SW 1271 (cell line): ENCODE measurements at places on chromosomes 7 and 10.

GRCh38 chr7:104176332-104176731 is 31.5 kb downstream of the ORC5 start:
- DNase-seq: no peak

DNA sequence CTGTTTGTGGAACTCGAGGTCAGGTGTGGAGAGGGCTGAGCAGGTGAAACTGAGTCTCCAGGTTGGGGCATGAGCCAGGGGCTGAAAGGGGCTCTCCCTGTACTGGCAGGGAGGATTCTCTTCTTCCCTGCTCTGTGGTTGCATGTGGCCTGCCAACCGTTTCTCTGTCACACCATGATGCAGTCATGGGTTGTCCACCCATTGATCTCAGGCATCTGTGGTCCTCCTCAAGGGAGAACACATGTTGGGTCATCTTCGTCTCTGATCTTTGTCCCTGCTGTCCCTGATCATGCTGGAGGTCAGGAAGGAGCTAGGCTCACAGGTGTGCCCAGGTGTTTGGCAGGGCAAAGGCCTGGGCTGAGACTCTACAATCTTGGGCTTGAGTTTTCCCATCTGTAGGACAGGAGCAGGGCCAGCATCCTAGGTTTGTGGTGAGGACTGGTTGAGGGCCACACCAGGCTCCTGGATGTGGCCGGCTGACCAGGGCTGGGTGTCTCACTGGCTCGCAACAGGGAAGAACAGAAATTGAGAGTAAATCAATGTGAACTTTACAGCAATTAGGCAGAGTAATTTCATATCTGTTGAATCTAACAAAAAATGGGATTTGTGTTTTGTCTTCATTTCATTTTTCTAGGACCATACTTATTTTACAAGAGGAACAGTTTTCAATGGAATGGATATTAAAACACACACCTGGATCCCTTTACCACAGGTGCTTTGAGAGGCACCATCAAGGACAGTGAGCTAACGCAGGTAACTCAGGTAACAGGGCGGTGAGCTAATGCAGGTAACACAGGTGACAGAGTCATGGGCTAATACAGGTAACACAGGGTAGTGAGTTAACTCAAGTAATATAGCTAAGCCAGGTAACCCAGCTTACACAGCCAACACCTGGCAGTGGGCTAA is 58.5 kb upstream of the IGFBP3 start:
- DNase-seq: no peak

- no peak for DNase-seq
Measured at GRCh38 chr10:4120096-4120853, 335.3 kb upstream of the KLF6 start.

- no peak for DNase-seq
Measured at GRCh38 chr10:83310688-83311087, 828.6 kb upstream of the GHITM start.

GRCh38 chr7:5217851-5218331 is 27.9 kb downstream of the WIPI2 start:
- DNase-seq: no peak

DNA sequence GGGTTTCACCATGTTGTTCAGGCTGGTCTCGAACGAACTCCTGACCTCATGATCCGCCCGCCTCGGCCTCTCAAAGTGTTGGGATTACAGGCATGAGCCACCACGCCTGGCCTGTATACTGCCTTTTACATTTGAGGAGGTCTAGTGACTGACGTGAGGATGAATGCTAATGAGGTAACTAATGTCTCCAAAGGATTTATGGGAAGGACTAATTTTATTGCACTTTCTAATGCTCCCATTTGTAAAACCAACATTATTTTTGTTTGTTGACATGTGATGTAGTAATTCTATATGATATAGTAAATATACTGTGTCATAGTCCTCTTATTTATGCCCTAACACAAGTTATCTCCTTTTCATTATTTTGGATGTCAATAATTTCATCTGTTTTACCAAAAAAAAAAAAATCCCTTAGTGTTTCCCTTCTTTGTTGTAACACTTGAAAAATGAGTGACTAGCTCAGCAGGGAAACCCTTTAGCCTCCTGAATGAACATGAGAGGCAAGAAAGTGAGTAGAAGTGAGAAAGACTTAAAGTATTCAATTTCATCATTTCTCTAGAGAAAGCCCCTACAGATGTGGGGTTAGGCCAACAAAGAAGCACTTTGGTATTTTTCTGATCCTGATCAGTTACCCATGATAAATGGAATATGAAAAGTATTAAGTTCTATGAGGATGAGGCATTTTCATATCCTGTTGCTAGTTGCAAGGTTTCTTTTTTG is 596.9 kb upstream of the PCDH15 start:
- no peak for DNase-seq

GRCh38 chr7:1948887-1949680 is 279.0 kb downstream of the ELFN1 start:
- no peak for DNase-seq

DNA sequence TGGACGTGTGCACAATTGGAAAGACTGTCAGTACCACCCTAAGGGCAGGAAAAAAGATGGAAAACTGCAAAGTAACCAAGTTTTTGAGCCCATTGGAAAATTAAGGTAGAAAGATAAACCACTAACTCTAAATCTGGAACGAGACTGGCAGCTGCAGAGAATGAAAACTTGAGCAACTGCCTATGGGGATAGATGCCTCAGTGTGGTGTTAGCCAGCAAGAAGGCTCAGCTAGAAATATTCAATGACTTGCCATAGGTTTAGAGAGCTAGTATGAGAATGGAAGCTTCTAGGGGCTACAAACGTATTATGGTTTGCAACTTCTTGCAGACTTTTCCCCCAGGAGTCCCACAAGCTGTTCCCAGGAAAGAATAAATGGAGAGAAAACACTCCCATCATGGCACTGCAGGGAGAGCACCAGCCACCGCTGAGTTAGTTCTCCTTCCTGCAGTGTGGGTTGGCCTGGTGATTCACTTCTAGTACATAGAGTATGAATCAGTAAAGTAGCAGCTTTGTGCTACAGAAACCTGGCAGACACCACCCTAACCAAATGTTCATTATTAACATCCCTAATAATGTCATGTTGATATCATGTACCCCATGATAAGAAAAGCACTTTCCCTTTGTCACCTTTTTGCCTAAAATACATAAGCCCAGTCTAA is 372.4 kb upstream of the VWC2 start:
- DNase-seq: no peak

DNA sequence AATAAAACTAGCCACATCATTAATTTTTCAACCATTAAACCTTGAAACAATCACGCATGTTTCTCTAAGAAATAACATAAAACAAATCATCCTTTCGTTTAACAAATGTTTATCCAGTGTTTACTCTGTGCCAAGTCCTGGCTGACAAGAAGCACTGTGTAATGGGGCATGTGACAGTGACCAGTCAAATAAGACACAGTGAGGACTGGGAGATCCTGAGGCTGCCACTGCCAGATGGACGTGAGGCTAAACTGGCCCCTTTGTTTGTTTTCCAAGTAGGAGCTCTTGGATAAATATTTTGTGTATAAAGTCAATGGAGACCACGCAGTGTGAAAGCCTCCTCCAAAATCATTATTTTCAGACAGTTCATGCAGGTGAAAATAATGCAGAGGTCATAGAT is 626.2 kb downstream of the SUGCT start:
- no peak for DNase-seq

- no peak for DNase-seq
Measured at GRCh38 chr7:119879835-119880234, 393.1 kb upstream of the KCND2 start.

DNA sequence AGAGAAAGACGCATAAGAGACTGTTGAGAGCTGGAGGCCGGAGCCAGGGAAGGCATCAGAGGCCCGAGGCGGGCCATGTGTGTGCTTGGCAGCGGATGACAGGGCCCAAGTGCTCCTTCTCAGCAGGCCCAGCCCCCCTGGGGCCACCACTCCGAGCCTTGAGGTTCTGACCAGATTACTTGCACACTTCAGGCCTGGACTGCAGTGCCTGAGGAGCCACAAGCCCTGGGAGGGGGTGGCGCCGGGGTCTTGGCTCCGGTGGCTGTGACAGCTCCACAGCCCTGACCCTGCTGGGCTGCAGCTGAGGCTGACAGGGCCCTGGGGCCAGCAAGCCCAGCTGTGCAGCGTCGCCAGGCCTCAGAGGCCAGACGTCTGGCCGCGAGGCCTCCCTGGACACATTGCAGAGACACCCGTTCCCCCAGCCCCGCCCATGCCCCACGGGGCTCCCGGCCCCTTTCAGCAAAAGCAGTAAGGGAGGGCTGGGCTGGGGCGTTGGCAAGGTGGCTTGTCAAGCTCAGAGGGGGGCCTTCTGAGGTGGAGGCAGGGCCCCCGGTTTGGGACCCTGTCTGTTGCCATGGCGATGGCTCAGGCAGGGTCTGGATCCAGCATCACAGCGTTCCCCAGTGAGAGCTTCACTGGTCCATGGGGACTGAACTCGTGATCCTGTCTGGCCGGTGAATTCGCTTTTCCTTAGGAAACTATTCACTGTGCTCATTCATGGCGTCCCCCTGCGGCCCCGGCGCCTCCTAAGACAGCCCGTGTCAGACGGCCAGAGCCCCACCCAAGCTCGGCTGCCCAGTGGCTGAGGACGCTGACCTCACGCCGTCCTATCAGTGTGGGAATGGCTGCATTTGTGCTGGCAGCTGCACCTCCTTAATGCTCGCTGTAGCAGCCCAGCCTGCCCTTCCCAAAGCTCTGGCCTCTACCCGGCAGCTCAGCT is 5.7 kb downstream of the ELN start:
- DNase-seq: no peak

- no peak for DNase-seq
Measured at GRCh38 chr7:113392421-113392820, 274.1 kb upstream of the SMIM30 start.

GRCh38 chr10:118209215-118209614 is 132.9 kb downstream of the FAM204A start:
- DNase-seq: no peak

DNA sequence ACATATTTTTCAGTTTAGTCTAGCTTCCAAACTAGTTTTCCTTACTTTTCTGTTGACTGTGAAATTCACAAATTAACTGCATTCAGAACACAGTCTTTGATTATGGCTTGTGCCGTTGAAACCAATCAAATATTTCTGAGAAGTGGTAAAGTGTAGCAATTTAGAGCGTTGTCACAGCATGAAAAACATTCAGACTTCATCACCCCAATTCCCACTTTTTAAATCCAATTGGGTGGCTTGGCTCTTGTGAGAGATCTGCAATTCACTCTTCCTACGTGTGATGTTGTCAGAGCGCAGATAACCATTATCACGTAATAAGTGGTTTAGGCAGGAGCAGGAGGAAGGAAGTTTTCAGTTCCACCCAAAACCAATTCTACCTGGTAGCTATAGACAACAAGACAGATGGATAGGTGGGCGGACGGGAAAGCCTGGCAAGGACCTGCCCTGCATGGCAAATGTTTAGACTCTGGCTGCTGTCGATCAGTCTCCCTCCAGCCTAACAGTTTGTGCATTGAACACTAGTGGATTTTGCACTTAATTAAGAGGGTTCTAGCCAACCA is 8.9 kb downstream of the COBL start:
- DNase-seq: no peak

DNA sequence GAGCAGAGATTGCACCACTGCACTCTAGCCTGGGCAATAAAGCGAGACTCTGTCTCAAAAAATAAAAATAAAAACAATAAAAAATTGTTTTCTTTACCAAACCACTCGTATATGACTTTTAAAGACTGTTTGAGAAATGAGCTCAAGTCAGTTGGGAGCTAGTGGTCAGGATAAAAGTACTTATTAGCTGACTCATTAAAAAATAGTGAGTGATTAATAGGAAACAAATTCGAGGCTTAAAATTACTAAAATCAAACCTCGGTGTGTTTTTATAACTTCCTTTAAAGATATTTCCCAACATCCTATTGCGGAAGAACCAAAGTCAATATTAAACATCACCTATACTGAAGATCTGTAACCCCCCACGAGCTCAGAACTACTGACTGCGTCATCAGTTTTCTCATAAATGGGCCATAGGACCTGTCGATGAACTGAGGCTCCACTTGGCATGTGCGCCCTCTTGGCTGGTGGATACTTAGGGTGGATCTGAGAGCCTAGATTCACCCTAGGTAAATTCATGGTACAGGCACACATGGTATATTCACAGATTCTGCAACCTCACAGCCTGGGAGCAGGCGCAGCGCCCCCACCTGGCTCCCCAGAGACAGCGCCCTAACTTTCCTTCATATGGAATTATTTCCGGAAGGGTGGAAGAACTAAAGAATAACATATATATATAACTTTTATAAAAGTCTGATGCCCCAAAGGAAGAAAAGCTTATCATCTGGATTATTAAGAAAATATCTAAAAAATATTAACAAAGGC is 9.2 kb downstream of the MKI67 start:
- DNase-seq: no peak

- DNase-seq: no peak
Measured at GRCh38 chr7:135251496-135252391, 18.1 kb downstream of the STRA8 start.

DNA sequence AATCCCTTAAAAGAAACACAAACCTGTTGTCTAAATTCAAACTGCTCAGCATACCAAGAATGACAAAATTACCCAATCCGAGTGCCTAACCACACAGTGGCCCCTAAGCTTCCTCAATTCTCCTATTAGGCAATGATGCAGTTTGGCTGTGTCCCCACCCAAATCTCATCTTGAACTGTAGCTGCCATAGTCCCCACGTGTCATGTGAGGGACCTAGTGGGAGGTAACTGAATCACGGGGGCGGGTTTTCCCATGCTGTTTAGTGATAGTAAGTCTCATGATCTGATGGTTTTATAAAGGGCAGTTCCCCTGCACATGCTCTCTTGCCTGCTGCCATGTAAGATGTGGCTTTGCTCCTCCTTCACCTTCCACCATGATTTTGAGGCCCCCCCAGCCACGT is 21.9 kb downstream of the PSAP start:
- DNase-seq: no peak

DNA sequence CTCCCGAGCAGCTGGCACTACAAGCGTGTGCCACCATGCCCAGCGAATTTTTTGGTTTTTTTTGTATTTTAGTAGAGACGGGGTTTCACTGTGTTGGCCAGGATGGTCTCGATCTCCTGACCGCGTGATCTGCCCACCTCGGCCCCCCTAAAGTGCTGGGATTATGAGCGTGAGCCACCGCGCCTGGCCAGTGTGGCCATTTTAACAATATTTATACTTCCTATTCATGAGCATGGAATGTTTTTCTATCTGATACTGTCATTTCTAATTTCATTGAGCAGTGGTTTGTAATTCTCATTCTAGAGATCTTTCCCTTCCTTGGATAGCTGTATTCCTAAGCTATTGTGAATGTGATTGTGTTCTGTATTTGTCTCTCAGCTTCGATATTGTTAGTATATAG is 96.2 kb downstream of the GLCCI1 start:
- no peak for DNase-seq
